ACHN (cell line): ENCODE measurements at places on chromosomes 4 and X.

GRCh38 chr4:136281889-136282288, 1250.4 kb downstream of the PCDH18 start:
- no peak for DNase-seq

DNA sequence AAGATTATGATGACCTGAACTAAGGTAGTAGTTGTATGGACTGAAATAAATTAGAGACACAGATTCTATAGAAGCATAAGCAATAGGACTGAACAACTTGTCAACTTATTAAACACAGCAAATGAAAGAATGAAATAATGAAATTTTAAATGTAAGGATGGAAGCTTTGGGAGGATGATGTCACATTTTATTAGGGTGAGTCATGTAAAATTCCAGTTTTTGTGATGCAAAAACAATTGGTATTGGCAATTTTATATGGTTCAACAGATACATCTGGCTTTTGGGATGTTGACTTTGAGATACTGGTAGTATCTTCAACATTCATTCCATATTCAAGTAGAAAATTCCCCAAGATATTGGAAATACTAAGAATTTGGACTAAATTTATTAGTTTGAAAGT, 72.7 kb upstream of the IL15 start:
- DNase-seq = no peak

DNA sequence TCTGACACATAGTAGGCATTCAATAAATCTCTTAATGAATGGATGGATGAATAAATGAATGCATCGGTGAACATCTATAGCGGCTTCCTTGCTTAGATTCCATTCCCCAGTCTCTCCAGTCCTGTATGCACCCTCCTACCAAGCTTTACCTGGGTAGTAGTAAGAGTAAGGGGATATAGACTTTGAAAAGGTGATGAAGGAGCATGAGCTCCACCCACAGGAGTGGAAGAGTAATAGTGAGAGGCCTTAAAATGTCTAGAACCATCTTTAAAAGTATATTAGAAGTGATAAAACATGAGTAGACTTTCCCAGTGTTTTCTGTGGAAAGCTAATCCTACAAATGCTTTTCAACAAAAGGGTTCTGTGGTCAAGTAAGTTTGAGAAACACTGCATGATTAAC, 35.5 kb upstream of the GPC3 start:
- no peak for DNase-seq

DNA sequence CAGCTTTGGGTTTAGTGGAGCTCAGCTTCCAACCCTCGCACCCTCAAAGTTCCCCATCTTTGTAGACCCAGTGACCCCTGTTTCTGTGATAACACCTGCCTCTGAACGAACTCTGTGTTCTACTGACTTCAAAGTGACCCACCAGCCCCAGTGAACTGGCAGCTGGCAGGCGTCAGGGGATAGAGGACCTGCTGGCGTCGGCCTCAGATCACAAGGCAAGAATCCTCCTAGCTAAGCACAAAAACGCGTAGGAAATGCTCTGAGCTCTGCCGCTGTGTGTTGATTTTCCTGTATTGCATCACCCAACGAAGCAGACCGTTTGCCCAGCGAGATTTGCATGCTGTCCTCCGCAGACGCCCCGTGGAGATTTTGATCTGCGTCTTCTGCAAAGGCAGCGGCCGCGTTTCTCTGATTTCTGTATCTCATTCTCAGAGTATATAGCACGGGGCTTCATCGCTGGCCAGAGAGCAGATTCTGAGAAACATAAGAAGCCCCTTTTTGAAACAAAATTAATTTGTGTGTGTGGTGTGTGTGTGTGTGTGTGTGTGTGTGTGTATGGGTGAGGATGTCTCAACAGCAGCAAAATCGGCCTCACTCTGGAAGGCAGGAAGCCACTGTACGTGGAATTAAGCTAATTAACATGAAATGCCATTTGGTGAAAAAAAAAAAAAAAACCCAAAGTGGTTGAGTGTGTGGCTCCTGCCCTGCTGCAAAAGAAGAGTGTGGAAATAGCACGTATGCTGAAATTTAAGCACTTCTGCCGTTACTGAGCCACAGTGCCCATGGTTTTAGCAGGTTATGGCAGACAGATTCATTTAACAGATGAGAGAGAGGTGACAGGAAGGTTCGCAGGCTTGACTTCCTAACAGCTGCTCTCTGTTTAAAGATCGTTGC, 29.2 kb upstream of the ASMTL start:
- peak; percentile 42 for DNase-seq

DNA sequence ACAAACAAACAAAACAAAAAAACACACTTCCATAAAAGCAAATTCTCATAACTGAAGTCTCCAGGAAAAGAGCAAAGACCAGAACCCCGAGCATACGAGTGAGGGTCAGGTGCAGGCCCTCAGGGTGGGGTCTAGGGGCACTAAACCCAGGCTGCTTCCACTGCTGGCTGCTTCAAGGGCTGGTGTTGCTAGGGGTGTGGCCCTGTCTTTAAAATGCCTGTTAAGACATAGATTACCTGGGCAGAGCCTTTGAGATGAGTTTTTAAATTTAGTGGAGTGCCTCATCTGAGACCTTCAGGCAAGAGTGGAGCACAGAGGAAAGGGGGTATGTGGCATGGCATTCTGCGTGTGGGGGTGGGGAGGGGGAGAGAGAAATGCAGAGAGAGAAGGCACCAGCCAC, 87.0 kb downstream of the FHDC1 start:
- no peak for DNase-seq

- DNase-seq = no peak
Measured at GRCh38 chrX:10121787-10122186, 35.0 kb upstream of the CLCN4 start.

- DNase-seq = no peak
Measured at GRCh38 chrX:1002611-1003010, 209.8 kb downstream of the CRLF2 start.

GRCh38 chr4:110869114-110869513, 246.2 kb upstream of the PITX2 start:
- DNase-seq = no peak

GRCh38 chrX:125757794-125758564, 408.1 kb downstream of the DCAF12L2 start:
- peak; percentile 80 for DNase-seq
